ENCODE measurements at places on chromosomes 4 and X. TPM values are rescaled to one million over a fixed set of nuclear protein-coding genes. Genes with fewer than 3 reads are reported as not detected.

KCND1 gene
- 1.9 TPM for total RNA-seq

MAGEA9B gene
- not detected for total RNA-seq

PPID gene
- total RNA-seq: 23.9 TPM

PAGE1 gene
- total RNA-seq: not detected

DCLK2 gene
- 3.3 TPM for total RNA-seq

ZXDA gene
- total RNA-seq: 7.4 TPM

SLC4A4 gene
- total RNA-seq: 89.2 TPM

S100G gene
- not detected for total RNA-seq

NCBP2L gene
- total RNA-seq: not detected

BANK1 gene
- 3.3 TPM for total RNA-seq

UFSP2 gene
- 32.1 TPM for total RNA-seq

CYTL1 gene
- 2.2 TPM for total RNA-seq

GPR78 gene
- not detected for total RNA-seq

STOX2 gene
- total RNA-seq: 12.9 TPM

IBSP gene
- total RNA-seq: not detected

CFP gene
- total RNA-seq: 2.9 TPM

KLKB1 gene
- not detected for total RNA-seq

DGKQ gene
- total RNA-seq: 10.4 TPM

MAP9 gene
- 17.9 TPM for total RNA-seq

CENPE gene
- 0.87 TPM for total RNA-seq

MTMR1 gene
- 37.3 TPM for total RNA-seq

MID2 gene
- 35.6 TPM for total RNA-seq

CLIC2 gene
- 4.0 TPM for total RNA-seq

ARR3 gene
- not detected for total RNA-seq

ANOS1 gene
- 31.9 TPM for total RNA-seq
